ENCODE measurements at places on chromosomes 6 and 20.

DNA sequence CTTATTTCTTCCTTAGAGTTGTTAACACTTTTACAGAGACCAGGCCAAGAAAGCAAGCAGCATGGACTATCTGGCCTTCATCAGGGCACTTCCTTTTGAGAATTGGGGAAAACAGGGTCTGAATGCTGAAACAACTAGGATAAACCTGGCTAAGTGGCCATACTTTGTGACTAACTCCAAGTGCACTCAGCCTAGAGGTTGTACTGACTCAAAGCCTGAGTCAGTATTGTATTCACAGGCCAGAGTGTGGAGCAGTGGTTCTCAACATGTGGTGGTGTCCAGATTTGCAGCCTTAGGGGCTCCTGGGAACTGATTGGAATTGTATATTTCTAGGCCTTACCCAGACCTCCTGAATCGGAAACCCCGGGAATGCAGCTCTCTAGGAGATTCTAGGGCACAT is 20.1 kb downstream of the SEC23B start:
- no peak for DNase-seq

- no peak for DNase-seq
Measured at GRCh38 chr6:37058084-37058586, 52.7 kb downstream of the FGD2 start.

- DNase-seq: no peak
Measured at GRCh38 chr6:136235233-136235564, 14.9 kb downstream of the MTFR2 start.

DNA sequence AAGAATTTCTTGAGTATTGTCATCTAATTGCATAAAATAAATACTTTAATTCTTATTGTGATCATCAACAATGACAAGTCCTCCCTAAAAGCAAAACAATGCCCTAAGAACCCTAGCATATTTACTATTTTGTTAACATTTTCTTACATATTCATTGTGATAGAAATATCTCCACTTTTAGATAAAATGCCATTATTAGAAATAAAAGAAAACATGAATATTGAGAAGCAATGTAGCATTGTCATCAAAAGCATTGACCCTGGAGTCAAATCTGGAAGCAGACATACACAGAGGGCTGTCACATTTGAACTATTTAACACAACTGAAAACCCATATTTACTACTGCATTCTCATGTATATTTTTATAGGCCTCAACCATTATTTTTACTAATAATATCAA is 257.7 kb downstream of the SYNE1 start:
- DNase-seq: no peak

DNA sequence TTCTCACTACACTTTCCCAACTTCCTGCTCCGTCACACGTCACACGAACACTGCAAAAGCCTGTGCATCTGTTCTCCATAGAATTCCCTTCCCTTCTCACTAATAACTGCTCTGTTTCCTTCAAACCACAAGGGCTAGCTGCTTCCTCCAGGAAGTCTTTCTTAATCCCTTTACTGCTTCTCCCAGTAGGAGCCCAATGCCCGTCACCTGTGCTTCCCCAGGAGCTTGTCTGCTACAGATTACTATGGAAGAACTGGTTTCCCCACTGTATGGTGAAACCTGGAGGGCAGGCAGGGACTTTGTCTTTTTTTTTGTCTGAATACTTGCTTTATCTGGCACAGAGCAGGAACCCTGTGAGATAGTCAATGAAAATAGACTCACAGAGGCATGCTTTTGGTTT is 444.7 kb upstream of the MAP3K7 start:
- DNase-seq: no peak

Measured in stimulated activated CD4-positive, alpha-beta T cell treated with anti-CD3 and anti-CD28 coated beads, Interleukin-4, amount 100 ng/mL, for 1 hour (primary cell).